ENCODE measurements at places on chromosomes 4 and X.

DNA sequence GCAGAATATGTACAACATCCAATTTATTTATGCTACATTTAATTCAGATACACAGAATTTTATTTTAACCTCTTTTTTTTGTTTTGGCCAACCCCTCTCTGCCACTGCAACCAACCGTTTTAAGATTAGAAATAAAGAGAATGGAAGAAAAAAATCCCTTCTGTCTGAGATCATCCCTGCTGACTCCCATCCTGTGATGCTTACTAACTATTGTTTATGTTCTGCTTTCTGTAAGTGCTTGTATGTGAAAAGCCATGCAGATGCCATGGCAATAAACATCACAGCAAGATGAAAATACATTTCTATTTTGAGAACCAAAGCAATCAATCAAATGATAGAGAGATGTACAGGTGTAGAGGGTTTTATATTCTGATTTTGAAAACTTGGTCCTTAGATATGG lies 70.1 kb downstream of the GABRB1 start:
- no peak for DNase-seq

GRCh38 chr4:37816006-37816405 lies 10.5 kb upstream of the PGM2 start:
- no peak for DNase-seq

- DNase-seq: no peak
Observed at GRCh38 chrX:68072041-68072440, 361.3 kb downstream of the OPHN1 start.

- DNase-seq: no peak
Observed at GRCh38 chrX:85004255-85004654, 578 bp downstream of the APOOL start.

GRCh38 chr4:187158003-187158402 lies 434.3 kb upstream of the FAT1 start:
- no peak for DNase-seq

DNA sequence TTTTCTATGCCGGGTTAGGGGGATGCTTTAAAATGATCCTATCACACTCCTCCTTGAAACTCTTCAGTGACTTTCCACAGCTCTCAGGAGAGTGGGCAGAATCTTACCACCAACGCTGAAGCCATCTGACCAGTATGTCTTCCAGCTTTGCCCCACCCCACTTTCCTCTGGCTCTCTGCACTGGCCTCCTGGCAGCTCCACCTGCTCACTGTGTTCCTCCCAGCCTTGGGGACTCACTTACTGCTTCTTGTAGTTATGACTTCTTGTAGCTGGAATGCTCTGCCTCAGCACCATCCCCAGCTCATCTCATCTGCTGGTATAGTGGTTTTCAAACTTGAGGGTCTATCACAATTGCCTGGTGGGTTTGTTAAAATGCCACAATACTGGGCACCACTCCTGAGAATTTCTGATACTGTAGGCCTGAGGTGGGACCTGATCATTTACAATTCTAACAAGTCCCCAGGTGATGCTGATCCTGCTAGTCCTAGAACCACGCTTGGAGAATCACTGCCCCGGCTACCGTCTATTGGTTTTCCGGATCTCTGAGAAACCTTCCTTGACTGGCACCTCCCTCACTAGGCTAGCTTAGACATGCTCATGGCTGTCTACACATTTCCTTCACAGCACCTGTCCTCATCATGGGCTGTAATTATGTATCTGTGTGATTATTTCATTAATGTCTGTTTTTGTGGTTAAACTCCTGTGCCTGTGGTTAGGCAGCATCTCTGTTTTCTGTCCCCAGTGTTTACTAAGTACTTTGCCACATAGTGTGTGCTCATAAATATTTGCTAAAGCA lies 152.2 kb downstream of the MGST2 start:
- no peak for DNase-seq

DNA sequence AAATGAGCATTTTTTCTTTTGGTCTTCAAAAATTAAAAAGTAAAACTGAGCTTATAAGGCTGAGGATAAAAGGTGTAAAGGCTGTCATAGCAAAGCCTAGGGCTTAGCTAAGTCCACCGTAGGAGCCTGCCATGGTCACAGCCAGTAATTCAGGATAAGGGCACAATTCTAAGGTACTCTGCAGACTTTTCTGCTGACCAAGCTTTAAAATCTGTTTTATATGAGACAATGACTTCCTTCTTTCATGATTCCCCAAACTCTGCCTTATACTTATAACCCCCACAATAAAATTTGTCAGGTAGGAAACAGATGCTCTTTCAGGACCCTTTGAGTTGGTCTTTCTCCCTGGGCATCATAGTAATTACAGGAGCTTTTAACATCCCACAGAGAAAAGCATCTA lies 138.5 kb downstream of the COL4A6 start:
- no peak for DNase-seq

- DNase-seq: no peak
Observed at GRCh38 chrX:109312757-109313156, 169.1 kb downstream of the GUCY2F start.

GRCh38 chr4:123673971-123674370 lies 277.4 kb downstream of the SPRY1 start:
- DNase-seq: no peak

DNA sequence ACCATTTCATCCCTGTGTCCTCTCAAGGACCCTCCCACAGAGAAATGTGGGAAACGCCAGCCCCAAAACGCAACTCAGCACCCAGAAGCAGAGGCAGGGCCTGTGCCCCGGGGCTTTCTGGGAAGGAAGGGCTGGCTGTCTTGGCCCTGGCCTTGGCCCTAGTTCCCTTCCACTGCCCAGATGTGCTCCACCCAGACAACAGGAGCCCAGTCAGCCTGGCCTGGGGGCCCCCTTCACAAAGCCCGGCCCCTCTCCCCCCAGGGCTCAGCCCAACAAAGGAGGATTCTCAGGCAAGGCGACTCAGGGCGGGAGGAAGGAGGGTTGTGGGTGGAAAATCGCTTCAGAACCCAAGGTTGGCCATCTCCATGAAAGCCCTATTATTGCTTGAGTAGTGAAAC lies 82.5 kb downstream of the PJA1 start:
- no peak for DNase-seq

DNA sequence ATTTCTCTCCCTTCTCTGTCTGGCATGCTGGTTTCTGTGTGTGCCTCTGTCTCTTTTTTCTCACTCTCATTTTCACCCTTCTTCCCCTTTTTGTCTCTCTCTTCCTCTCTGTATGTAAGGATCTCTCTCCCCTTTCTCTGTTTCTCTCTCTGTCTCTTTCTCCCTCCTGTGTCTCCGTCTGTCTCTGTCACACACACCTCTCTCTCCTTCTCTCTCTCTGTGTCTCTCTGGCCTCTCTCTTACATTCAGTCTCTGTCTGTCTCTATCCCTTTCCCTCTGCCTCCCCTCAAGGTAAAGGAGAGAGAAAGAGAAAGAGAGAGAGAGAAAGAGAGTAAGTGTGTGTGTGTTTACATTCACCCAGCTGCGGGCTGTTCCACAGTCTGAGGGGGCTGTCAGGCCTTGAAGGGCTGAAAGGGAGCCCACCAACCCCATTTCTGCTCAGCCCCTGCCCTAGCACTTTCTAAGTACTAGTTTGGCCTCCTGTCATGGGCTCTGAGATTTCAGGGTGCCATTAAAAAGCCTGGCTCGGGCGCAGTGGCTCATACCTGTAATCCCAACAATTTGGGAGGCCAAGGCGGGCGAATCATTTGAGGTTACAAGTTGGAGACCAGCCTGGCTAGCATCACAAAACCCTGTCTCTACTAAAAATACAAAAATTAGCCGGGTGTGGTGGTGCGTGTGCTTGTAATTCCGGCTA lies 9.6 kb upstream of the TSPYL2 start:
- no peak for DNase-seq

GRCh38 chr4:132691668-132692067 lies 457.4 kb upstream of the PCDH10 start:
- no peak for DNase-seq

DNA sequence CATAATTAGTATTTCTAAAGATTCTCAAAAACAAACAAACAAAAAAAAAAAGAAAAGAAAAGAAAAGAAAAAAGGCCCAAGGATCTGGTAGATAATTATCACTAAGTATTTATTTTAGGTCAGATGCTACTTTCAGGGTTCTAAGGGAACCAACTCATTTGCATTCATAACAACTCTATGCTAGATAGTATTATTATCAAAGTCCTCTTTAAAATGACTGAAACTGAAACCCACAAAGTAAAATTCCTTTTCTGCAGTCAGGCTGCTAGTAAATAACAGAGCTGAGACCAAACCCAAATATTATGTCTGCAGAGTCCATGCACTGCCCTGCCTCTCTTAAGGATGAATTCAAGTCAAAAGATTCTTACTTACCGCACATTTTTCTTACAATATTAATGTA lies 38.3 kb upstream of the MAPK10 start:
- no peak for DNase-seq

- no peak for DNase-seq
Observed at GRCh38 chr4:174349156-174349555, 65.4 kb downstream of the CEP44 start.

- no peak for DNase-seq
Observed at GRCh38 chr4:8694651-8695151, 102.1 kb downstream of the CPZ start.

DNA sequence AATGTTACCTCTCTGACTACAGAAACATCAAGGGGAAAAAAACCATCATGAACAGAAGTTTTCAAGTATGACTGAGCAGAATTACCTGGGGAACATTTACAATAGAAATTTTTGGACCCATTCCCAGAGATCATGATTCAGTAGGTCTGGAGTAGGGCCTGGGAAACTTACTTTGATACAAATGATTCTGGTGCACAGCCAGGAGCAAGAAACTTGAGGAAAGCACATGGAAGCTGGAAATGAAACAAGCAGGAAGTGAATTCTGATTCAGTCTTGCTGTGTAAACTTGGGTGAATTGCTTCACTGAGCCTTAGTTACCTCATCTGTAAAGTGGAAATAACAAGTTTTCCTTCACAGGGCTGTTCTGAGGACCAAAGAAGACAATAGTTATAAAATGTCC lies 192.5 kb upstream of the TAPT1 start:
- DNase-seq: no peak

GRCh38 chr4:123893011-123893981 lies 496.7 kb downstream of the SPRY1 start:
- DNase-seq: no peak

GRCh38 chr4:174047363-174047762 lies 236.1 kb downstream of the FBXO8 start:
- DNase-seq: no peak

- no peak for DNase-seq
Observed at GRCh38 chr4:40196724-40197281, at the start of gene RHOH. TSS of gene RHOH (plus strand) at chr4:40197031. CDS start at chr4:40243387, 46,356 bp downstream.

- DNase-seq: no peak
Observed at GRCh38 chrX:148523303-148524080, 23.1 kb downstream of the AFF2 start.

DNA sequence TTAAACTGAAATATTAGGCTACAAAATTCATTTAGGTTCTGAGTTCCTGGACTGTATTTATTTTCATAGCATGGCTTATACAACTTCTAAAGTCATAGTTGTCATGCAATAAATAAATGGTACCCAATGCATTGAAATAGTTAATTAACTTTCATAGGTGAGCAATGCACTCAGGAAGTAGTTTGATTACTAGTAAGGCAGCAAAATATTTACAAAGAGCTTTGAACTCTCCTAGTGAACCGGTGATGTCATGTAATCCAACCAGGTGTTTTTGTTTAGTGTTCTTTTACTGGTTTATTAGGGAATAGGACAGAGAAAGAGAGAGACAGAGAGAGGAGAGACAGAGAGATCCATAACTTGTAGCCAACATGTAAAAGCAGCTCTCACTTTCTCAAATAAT lies 228.6 kb upstream of the CTSO start:
- no peak for DNase-seq

- no peak for DNase-seq
Observed at GRCh38 chrX:46683048-46683447, 75.9 kb downstream of the SLC9A7 start.

GRCh38 chrX:115177932-115178331 lies 11.3 kb upstream of the RBMXL3 start:
- no peak for DNase-seq

DNA sequence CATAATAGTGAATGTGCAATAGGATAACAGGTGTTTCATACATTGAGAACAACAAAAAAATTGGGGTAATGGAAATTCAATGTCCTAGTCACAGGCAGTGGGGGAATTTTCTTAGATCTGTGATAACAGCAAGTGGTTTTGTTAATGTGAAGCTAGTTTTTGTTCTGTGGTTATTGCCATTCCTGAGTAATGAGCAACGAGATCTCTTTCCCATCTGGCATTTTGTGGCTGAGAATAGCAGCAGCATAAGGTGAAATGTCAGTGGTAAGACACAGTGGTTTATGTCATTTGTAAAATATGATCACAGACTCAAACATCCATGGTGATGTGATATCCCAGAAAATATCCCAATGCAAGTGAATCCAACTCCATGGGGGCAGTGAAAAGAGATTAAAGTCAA lies 497.5 kb downstream of the KCNIP4 start:
- no peak for DNase-seq

- no peak for DNase-seq
Observed at GRCh38 chrX:27309406-27309805, 153.7 kb downstream of the PPP4R3C start.

- DNase-seq: peak; percentile 9
Observed at GRCh38 chrX:130916636-130917422, 13.8 kb upstream of the ENOX2 start.

DNA sequence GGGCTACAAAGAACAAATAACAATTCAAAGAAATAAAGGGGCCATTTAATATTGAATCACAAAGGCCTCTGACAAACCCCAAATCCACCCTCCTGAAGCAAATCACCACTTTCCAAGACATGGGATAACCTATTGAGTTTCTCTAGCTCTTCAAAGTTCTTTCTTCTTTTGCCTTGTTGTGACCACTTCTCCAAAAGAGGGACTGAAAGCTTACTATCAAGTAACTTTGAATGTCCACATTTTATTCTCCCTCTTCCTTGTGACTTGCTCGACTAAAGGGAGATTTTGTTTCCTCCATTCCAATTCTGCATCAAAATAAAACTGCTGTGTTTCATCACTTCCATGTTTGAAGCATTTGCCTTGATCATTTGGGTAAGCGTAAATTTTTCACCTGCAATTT lies 166.6 kb upstream of the SLC7A11 start:
- no peak for DNase-seq

DNA sequence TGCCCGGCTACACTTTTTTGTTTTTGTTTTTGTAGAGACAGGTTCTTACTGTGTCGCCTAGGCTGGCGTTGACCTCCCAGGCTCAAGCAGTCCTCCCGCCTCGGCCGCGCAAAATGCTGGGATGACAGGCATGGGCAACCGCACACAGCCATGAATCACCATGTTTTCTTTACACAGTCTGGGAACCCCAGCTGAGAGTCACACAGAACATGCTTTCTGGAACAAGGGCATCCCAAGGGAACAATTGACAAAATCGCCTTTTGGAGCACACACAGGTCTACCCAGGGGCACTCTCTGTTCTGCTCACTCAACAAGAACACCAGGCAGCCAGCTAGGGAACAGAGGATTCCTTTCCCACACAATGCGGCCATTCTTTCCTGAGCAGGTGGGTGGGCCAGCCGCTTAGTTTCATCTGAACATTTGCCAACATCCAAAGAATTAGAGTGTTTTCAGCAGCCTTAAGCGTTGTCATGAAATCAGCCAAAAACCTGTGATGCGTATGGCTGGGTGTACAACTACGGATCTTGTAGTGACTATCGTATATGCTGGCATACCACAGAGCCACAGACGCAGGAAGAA lies 15.7 kb downstream of the PRKX start:
- no peak for DNase-seq

- no peak for DNase-seq
Observed at GRCh38 chr4:57490520-57491255, 380.5 kb upstream of the IGFBP7 start.

Measured in GM12891 (cell line).